ENCODE measurements at places on chromosomes 16 and 17. TPM values are rescaled to one million over a fixed set of nuclear protein-coding genes. Genes with fewer than 3 reads are reported as not detected.

The MARVELD3 gene
- 21.0 TPM for polyA plus RNA-seq

The SRCIN1 gene
- 0.87 TPM for polyA plus RNA-seq

The DCAKD gene
- 23.7 TPM for polyA plus RNA-seq

The GPR142 gene
- polyA plus RNA-seq: not detected

DNA sequence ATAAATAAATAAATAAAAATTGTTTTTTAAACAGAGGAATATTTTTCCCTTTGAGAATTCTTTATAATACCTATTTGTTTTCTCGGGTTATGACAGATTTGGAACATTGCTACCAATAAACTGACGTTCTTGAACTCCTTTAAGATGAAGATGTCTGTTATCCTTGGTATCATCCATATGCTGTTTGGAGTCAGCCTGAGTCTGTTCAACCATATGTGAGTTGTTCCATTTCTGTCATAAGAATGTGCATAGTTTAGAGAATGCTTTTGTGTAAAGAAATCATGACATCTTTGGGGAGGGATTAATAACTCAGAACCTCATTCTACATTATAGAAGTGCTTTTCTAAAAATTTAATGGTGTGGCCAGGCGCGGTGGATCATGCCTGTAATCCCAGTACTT, 37.2 kb upstream of the NAGLU start:
- H3K4me3 ChIP-seq: no peak overlapping the region
- DNase-seq: no peak
- H3K27ac ChIP-seq: no peak overlapping the region
- H3K36me3 ChIP-seq: peaks cover 47% of the 10 kb centered on the region
- no peaks in the 10 kb centered on the region for H3K27me3 ChIP-seq

DNA sequence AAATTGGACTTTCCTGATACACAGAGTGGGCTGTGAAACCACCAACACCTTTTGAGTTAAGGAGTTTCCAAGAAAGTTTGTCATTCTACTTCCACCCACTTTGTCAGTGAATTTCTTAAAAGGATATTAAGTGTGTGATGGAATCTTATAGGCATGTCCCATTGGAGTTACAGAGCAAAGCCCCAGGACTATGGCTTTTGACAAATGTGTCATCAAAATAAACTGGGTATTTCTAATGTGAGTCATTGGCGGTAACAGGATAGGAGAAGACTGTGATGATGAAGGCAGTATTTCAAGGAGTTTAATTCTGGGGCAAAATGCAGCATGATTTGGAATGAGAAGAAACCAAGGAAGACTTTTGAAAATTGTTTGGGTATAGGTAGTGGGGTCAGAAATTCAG, 1013.8 kb upstream of the EEF2KMT start:
- 0 out of 2 replicates have a peak, but pooled peaks cover 7% of the 10 kb centered on the region for H3K36me3 ChIP-seq
- H3K4me1 ChIP-seq: peaks cover 6% of the 10 kb centered on the region
- H3K27me3 ChIP-seq: no peaks in the 10 kb centered on the region
- H3K27ac ChIP-seq: no peak overlapping the region

DNA sequence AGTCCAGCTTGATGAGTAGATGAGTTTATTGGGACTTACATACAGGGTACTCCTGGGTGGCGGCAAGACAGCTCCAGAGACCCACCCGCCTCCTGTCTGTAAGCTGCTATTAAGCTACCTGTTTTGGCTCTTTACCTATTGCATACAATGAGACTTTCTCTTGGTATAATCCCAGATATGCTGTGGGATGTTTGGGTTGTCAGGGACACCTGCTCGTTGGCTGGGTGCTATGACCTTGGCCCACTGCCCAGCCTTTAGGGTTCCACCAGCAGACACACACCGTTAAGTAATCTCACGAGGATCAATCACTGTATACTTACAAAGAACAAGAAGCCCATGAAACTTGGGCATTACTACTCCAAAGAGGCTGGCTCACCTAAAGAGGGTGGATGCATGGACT, 116.4 kb downstream of the NPIPB5 start:
- DNase-seq: no peak
- no peaks in the 10 kb centered on the region for H3K27me3 ChIP-seq
- no peak overlapping the region for H3K4me3 ChIP-seq

DNA sequence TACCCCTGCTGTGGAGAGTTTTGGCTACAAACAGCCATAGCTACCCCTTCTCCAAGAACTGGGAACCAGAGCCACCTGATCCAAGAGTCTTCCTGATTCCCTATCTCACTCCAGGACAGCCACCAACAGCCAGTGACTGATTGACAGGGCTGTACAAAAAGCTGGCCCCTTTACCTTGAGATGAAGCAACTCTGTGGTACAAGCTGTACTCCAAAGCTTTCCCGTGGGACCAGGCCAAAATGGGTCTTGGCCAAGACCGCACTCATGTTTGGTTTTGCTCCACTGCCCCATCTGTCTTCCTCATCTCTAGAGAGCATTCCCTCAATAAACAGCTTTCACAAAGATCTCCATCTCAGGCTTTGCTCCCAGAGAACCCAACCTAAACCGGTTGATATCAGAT, 43.6 kb downstream of the RNF157 start:
- no peak for DNase-seq
- no peak overlapping the region for H3K4me3 ChIP-seq
- H3K36me3 ChIP-seq: no peaks in the 10 kb centered on the region
- H3K27ac ChIP-seq: no peak overlapping the region
- no peaks in the 10 kb centered on the region for H3K27me3 ChIP-seq
- peaks cover 10% of the 10 kb centered on the region for H3K4me1 ChIP-seq

DNA sequence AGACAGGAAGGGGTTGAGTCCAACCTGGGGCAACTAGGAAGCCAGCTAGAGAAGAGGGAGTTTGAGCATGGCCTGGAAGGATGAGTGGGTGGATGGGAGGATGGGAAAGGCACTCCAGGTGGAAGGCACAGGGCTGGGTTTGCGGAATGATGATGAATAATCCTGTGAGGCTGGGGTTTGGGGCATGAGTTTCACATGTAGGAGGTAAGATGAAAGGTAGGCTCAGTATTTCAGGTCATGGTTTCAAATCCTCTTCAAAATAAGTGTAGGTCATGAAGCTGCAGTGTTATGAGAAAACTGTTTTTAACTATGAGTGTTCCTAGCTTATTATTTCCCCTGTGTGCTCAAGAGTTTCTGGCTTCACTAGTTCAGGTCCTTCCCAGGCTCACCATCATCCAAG, 130.3 kb downstream of the SKAP1 start:
- no peaks in the 10 kb centered on the region for H3K27me3 ChIP-seq
- no peaks in the 10 kb centered on the region for H3K36me3 ChIP-seq
- no peak overlapping the region for H3K27ac ChIP-seq

- H3K36me3 ChIP-seq: no peaks in the 10 kb centered on the region
- no peaks in the 10 kb centered on the region for H3K27me3 ChIP-seq
- no peak overlapping the region for H3K4me3 ChIP-seq
Measured at GRCh38 chr17:33486135-33486885, 193.2 kb upstream of the ASIC2 start.

GRCh38 chr16:48609652-48610029, 339 bp downstream of the N4BP1 start:
- H3K4me1 ChIP-seq: peaks cover 45% of the 10 kb centered on the region
- H3K36me3 ChIP-seq: no peaks in the 10 kb centered on the region
- peak overlapping the region; percentile 80 for H3K27ac ChIP-seq
- DNase-seq: peak; percentile 50
- H3K4me3 ChIP-seq: peak overlapping the region; percentile 90

DNA sequence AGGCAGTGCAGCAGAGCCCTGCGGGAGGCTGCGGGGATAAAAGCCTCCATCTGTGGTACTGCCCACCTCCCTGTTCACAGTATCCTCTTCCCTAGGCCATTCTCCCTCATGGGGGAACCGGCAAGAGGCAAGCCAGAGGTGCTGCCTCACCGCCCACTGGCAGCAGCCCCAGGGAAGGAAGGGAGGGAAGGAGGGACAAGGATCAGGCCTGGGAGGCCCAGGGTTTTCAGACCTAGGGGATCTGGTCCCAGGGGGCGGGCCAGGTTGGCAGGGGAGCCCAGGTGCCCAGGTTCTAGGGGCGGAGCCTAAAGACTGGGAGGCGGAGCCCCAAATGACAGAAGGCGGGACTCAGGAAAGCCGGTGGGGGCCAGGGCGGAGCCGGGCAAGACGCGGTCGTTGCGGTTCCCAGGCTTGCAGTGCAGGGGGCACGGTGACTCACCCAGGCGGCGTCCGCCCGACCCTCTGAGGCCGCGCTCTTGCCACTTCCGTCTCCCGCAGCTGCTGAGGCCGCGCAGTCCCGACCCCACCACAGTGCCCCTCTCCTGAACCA, 3.0 kb upstream of the MTMR4 start:
- peaks cover 24% of the 10 kb centered on the region for H3K4me1 ChIP-seq
- no peaks in the 10 kb centered on the region for H3K27me3 ChIP-seq
- peak overlapping the region; percentile 93 for H3K4me3 ChIP-seq
- H3K27ac ChIP-seq: peak overlapping the region; percentile 95
- peaks cover 5% of the 10 kb centered on the region for H3K36me3 ChIP-seq
- DNase-seq: no peak
